AG09309 (cell line): ENCODE measurements at places on chromosomes 12 and 14.

DNA sequence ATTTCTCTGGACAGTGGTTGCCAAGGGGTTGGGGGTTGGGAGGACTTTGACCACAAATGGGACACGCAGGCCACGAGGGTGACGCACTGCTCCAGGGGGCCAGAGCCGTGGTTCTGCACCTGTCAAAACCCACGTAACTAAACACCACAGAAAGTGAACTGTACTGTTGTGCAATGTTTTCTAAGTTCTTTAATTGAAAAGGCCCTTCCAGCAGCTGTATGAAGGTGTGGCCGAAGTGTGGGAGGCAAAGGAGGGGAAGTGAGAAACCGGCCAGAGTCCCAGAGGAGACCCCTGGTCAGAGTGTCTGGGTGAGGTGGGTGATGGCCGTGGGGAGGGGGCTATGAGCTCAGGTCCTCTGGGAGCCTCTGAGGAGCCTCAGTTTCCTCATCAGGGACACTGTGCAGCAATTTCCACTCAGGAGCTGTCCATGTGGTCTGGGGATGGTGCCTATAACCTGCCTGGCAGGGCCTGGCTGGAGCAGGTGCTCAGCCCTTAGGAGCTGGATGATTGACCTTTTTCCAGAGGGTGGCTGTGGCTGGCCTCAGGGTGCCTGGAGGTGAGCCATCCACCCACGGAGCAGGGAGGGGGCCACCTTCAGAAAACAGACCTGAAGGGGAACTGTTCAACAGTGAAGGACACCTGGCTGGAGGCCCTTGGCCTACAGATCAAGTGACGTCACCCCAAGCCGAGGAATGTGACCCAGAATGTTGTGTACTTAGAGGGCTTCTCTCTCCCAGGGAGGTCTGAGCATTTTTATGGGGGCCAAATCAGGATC is 9.8 kb upstream of the BDKRB2 start:
- no peak for DNase-seq

DNA sequence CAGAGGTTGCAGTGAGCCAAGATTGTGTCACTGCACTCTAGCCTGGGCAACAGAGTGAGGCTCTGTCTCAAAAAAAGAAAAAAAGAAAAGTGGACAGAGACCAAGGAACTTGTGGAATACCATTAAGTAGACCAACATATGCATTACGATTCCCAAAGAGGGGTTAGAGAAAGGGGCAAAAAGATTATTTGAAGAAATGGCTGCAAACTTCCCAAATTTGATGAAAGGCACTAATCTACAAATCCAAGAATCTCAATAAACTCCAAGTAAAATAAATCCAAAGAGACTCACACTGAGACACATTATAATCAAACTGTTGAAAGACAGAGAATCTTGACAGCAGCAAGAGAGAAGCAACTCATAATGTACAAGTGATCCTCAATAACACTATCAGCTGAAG is 4.8 kb upstream of the OXA1L start:
- no peak for DNase-seq

DNA sequence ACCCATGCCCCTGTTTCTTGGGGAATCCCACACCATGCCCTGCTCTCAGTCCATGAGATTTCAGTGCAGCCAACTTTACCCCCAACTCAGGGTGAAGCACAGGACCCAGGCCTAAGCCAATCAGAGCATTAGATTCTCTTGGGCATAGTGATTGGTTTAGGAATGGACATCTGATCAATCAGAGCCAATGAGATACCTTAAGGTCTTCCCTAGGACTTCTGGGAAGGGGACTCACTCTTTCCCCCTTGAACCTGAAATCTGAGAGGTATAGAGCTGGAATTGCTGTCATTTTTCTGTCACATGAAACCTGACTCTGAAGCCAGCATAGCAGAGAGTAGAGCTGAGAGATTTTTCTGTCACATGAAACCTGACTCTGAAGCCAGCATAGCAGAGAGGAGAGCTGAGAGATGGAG is 127.1 kb downstream of the ZFP36L1 start:
- DNase-seq = no peak

GRCh38 chr12:66072566-66072965 is 58.0 kb downstream of the LLPH start:
- DNase-seq = no peak

- DNase-seq = no peak
These were observed 501 bp downstream of the RIMKLB start for GRCh38 chr12:8698132-8698851.

DNA sequence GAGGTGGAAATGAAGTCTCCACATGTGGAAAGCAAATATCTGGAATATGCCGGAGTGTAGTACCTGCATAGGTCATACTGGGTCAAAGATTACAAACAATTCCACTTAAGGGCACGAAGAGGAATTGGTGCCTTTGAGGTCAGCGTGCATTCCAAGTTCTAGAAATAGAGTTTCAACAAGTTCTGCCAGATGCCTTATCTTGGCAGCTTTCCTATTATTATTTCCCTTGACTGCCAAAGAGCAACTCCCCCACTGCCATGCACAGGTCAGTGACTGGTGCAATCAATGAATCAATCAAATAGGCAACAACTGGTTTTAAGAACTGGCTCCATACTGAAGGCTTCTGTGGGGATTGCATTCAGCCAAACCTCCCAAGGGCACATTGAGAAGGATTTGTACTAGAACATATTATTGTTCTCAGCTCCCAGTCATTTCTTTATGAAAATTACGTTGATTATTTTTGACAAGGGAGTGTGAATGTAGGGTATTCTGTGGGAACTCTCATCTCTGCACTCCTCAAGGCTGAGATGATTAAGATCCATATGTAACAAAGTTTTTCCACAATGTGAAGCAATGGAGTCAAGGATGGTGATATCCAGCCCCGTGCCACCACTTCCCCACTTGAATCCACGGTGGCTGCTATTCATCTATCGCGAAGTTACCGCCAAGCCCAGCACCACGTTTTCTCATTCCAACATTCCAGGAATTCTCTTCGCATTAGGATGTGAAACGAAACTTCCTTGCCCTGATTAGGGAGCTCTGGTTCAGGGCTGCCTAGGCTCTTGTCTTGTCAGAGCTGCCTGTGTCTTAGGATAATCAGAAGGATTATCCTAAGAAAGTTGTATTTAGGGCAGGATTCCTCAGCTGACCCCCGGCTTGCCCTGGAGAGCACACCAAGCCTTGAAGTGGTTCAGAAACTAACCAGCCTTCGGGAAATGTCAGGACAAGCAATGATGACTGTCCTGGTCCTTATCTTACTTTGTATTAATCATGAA is 115.1 kb upstream of the PCED1B start:
- no peak for DNase-seq
